ENCODE measurements at places on chromosomes 3 and 15.

DNA sequence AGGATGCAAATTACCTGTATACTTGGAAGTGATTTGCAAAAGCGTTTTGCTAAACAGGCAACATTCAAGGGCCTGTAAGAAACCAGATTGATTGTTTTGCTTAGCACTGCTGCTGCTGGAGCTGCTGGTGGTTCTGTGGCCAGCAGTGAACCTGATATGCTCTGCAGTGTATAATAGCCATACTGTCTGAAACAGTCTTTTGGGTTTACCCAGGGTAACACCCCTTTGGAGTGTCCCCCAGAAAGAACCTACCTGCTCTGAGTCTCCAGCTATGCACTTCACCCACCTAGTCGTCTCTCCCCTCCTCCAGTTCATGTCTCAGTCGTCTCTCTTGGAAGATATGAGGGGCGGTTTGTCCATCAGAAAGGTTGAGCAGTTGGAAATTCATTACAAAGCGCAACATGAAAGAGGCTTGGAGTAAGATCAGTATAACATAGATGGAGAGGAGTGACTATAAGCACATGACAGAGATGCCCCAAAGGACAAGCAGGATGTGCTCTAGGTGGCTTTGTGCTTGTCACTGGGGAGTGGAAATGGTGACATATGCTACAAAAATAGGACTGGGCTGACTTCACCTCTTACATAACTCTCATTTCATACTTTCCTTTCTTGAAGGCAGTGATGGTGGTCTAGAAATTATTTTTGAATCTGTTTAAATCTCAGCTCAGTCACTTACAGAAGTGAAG, 3.8 kb downstream of the MKRN2 start:
- DNase-seq = no peak

DNA sequence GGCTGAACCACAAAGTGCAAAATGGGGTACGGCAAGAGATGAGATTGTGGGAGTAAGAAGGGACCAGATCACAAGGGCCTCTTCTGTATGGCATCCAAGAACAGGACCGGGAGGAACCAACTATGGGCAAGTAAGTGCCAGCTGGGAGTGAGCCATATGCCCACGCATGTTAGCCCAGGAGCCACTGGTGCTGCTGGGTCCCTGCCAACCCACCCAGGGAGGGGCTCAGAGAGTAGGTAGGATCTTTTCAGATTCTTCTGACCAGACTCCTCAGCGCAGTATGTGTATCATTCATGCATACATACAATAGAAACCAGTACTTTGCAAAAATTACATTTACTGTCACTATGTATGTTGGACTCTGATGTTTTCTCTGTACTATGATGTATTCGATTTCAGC, 54.0 kb downstream of the RAB11A start:
- no peak for DNase-seq

DNA sequence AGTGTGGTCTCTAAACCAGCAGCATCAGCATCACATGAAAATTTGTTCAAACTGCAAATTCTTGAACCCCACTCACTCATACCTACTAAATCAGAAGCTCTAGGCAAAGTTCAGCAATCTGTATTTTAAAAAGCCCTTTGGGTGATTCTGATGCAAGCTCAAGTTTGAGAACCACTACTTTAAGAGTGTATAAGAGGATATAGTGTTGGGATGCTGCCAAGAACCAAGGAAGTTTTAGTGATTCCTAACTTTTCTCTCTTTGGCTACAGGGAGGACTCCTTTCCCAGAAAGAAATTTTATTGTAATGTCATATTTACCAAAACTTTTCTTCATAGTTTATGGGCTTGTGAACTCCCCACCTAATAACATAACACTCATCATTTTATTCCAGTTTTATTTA, 422.2 kb downstream of the TBC1D5 start:
- peak; percentile 14 for DNase-seq

DNA sequence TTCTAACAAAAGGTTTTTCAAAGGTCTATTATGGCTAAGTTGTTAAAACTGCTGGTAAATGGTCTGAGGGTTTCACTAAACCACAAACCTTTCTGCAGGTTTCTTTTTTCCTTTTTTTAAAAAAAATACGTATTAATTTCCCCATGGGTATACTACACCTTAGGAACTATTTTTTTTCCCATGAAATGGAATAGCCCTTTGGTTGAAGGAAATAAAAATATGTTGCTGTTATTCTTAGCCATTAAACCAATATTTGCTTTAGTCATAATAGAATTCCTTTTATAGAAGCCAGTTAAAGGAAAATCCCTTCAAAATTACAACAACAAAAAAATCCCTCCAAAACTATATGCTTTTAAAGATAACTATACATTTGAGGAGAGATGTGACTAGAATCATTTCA, 1303.3 kb downstream of the ROBO2 start:
- no peak for DNase-seq

GRCh38 chr15:70160803-70161565, 63.3 kb upstream of the TLE3 start:
- no peak for DNase-seq

- DNase-seq = no peak
These were observed 5.7 kb downstream of the NTRK3 start for GRCh38 chr15:88250826-88251225.

DNA sequence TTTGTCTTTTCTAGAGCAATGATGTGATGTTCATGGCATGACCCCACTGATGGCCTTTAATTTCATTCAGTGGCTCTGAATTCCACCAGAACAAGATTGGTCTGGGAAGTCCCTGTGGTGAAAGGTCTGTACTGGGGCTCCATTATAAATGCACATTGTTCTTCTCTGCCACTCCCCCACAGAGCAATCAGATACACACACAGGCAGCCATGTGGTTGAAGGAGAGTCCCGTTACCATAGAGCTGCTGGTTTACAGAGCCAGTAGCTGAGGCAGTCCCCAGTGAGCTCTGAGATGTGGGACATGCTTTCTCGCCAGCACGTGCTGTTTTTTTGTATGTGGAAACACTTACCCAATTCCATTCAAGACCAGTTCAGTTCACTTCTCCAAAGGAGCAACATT, 172.7 kb upstream of the TRIM42 start:
- no peak for DNase-seq

- no peak for DNase-seq
These were observed 283.3 kb upstream of the RGMA start for GRCh38 chr15:93372208-93372864.

DNA sequence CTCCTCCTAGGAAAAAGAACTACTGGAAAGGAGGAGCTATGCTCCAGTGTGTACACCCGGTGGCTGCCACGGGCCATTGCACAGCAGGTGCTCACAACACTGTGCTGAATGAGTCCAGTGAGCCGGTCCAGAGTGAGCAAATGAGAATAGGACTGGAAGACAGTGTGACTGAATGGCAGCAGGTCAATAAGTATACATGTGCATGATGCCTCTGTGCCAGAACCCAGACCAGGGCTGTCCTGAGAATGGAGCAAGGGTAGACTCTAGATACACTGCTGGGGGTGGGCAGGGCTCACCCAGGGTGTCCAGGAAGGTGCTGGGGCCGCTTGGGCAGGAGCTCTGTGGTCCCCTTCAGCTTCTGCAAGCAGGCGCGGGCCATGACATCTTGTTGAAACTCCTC, 8.3 kb downstream of the POLG start:
- DNase-seq = no peak

DNA sequence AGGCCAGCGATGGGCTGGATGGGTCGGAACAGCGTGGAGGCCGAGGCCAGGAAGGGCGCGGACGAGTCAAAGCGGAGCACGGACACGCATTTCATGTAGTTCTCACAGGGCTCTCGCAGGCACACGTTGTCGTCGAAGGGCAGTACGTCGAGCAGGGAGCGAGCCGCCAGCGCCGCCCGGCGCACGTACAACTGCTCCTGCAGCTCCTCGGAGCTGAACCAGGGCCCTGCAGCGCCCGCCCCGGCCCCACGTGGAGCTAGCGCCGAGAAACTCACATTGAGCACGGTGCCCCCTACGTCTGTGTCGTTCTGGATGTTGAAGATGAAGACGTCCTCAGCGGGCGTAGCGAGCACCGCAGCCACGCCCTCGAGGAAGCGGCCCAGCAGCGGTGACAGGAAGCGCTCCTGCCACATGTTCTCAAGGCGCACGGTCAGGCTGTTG, 5.8 kb downstream of the CELSR3 start:
- no peak for DNase-seq

- DNase-seq = no peak
These were observed 1.3 kb downstream of the DENND6A start for GRCh38 chr3:57691411-57692132.

- DNase-seq = no peak
These were observed 52.6 kb upstream of the CCR2 start for GRCh38 chr3:46301122-46301835.

- DNase-seq = no peak
These were observed 41.4 kb upstream of the BSN start for GRCh38 chr3:49512781-49513355.

Data from fibroblast of skin of right biceps (primary cell).